ENCODE measurements at places on chromosomes 13 and 19.
A peak's percentile ranks its signal among the peaks of the same experiment; 100 is the strongest.

- no peak for DNase-seq
Measured at GRCh38 chr19:33134571-33135041, 2.7 kb downstream of the WDR88 start.

DNA sequence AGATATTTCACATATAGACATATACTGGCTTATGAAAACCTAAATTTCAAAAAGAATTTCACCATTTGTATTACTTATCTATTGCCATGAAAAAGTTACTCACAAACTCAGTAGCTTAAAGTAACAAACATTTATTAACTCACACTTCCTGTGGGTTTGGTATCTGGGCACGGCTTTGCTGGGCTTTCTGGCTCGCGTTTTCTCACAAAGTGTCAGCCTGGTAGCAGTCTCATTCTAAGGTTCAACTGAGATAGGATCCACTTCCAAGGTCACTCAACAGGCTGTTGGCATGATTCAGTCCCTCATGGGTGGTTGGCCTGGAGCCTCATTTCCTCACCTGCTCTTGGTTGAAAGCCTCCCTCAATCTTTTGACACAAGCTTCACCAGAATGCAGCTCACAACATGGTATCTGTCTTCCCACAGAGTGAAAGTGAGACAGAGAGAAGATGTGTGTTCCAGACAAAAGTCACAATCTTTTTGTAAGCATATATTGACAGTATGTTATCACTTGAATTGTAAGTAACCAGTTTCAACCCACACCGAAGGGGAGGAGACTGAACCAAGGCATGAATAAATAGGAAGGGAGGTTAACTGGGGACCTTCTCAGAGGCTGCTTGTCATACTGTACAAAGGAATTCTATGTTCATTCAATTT is 1065.8 kb upstream of the SPRY2 start:
- no peak for DNase-seq

DNA sequence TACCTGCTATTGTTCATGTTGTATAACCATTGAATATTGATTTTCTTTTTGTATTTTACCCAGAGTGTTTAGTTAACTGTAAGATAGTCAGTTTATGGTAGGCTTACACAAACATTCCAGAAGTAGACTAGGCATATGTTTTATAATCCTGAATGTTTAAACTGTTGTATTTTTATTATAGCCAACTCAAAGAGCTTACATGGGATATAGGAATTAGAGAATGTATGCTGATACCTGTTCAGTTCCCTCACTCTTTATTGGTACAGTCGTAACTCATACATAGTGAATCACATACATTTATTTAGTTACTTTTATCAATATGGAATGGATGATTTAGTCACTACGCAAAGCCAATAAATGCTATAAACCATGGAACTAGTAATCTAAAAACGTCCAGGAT is 657.9 kb downstream of the SLITRK5 start:
- DNase-seq = no peak

GRCh38 chr13:84896128-84896527 is 903.1 kb downstream of the SLITRK6 start:
- peak; percentile 58 for DNase-seq

- no peak for DNase-seq
Measured at GRCh38 chr19:18969931-18970659, 29.1 kb upstream of the HOMER3 start.
